ENCODE measurements at places on chromosomes 7 and 10.
A peak's percentile ranks its signal among the peaks of the same experiment; 100 is the strongest.

GRCh38 chr7:132112106-132112505, 464.2 kb downstream of the PLXNA4 start:
- DNase-seq, result no peak

- no peak for DNase-seq
Measured at GRCh38 chr7:140230516-140230860, 53.7 kb upstream of the KDM7A start.

DNA sequence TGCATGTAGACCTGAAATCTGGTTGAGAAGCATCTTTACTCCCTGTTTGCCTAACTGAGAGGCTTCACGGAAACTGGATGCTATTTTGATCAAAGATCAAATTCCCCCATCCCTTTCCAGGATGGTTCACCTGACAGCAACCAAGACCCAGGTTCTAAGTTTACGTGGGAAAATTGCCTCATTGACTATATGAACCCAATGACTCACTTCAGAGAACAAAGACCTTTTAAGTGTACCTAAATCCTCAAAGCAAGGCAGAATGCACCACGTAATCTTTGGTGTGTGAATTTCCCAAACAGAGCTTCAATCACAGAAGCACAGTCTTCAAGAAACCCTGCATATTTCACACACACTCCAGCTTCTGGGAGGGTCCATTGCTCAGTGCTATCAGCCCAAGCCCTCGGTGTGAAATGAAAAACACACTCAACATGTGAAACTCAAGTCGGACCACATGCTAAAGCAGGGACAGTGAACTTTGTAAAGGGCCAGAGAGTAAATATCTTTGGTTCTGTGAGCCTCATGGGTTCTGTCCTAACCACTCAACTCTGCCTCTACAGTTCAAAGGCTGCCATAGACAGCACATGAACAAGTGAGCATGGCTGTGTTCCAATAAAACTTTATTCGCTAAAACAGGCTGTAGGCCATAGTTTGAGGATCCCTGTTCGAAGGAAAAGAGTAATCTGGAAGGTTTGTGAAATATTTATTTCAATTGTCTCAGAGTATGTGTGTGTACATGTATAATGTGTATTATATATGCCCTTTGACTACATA, 275.6 kb upstream of the FOXK1 start:
- no peak for DNase-seq

DNA sequence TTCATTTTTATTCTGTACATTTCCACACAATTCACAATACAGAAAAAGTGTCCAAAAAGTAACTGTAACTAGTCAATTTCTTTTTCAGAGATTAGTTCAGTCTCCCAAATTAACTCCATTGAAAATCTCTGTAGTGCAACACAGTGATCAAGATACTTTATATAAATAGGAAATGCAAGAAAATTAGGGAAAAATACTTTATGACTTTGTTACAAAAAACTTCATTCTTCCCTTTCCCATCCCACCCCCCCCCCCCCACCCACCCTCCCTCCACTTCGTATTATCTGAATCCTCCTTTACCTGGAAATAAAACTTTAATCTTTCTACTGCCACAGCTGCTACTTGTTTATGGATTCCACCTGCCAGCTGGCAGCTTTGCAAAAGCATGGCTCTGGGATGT, 37.5 kb upstream of the PTN start:
- no peak for DNase-seq

DNA sequence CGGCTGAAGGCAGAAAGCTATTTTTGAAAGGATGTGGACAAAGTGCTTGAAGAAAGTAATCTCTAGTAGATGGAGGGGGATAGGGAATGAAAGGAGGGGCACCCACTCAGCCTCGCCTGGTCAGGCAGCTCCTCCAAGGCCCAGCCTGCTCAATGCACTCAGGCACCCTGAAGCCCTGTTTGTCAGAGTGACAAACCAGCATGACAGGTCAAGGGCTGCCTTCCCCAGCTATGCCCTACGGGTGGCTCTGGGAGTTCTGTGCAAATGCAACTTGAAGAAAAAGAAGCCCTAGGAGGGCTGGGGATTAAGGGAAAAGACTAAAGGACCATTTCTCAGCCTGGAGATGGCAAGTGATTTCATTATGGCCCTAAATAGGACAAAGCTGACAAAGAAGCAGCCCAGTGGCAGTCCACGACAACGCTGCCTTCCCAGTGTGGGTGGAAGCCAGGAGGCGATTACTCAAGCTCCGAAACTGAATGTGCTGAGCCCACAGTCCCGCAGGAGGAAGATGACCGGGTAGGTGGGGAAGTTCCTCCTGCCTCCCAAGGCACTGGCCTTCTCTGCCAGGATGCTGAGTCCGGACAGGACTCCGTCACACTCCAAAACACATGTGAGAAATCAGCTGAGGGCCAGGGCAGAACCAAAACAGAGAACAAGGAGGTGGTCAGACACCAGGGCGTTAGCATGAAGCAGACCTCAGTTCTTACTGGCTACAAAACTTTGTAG, 16.3 kb downstream of the LIPA start:
- DNase-seq, result no peak

DNA sequence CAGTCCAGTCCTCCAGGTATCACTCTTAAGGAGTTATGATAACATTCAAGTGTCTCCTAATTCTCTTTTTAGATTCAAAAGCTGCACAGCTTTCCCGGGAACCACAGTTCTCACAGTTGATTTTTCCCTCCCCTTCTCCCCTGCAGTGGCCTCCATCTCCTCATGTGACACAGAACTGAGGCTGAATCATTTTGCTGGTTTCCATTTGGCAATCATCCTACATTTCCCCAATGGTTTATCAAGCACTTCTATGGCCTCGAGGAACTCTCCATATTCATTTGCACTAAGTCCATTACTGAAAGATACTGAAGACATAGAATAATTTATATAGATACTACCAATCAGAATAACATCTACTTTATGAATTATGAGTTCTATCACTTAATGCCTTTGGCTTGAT, 484.9 kb downstream of the GPAM start:
- DNase-seq, result no peak

DNA sequence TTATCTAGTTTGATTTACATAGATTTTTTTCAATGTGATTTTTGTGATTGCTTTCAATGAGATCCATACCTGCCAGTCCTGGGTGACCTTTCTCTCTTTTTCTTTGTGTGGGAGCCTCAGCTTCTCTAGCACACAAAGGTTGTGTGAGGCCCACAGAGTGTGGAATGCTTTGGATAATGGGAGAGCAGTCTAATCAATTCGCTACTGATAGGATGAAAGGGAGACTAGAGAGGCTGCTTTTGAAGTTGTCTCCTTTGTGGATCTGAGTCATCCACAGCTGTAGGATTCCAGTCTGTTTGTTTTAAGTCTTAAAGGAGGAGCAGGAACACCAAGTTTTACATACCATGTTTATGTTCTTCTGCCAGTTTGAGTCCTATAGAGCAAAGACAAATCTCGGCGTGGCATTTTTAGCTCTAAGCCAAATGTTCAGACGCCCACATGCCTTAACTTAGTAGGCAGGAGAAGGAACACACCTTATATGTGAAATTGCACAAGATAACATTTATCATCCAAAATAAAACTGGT, 330.0 kb downstream of the ARL4A start:
- peak; percentile 11 for DNase-seq

DNA sequence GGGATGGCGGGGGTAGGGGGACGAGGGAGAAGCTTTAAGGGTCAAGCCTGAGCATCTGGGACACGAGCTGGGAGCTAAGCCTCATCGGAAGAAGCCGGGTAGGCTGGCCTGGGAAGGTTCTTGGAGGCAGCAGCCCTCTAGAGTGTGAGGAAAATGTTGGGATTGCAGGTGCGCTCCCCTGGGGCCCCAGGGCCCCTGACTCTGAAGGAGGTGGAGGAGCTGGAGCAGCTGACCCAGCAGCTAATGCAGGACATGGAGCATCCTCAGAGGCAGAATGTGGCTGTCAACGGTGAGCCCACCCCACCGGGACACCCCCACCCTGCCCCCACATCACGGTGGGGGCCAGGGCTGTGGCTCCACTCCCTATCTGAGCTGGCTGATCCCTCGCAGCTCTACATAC, 6.9 kb downstream of the ZYX start:
- DNase-seq, result no peak

DNA sequence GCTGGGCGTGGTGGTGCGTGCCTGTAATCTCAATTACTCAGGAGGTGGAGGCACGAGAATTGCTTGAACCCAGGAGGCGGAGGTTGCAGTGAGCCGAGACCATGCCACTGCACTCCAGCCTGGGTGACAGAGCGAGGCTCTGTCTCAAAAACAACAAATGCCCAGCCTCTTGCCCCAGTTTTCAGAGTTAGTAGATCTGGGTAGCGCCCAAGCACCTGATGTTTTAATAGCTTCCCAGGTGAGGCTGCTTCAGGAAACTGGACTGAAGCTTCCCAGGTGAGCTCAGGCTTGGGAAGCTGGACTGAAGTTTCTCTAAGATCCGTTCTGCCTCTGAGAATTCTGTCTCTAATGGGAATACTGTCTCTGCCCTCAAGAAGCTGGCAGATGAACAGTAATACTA, 12.2 kb downstream of the RPS24 start:
- no peak for DNase-seq

GRCh38 chr10:8439040-8439439, 384.6 kb downstream of the GATA3 start:
- no peak for DNase-seq

- no peak for DNase-seq
Measured at GRCh38 chr7:25970356-25970755, 181.6 kb upstream of the NFE2L3 start.

GRCh38 chr7:41002741-41003610, 699.9 kb downstream of the INHBA start:
- DNase-seq, result peak; percentile 10

DNA sequence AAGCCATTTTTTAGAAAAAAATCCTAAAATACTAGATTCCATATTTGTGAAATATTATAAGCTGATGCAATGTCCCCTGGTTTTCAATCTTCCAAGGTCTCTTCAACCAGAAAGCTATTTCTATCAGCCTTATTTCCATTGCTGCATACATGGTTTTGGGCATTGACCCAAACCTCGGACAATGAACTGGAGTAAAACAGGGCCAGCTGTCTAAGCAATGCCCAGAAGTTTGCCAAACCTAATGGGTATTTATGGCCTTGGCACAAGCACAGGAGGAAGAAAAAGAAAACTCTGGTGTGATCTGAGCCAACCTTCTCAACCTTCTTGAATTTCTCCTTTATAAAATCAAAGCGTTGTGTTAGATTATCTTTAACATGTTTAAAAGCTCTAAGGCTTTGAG, 402.3 kb downstream of the DNAJB9 start:
- DNase-seq, result no peak

GRCh38 chr7:154861589-154861988, 141.3 kb downstream of the PAXIP1 start:
- DNase-seq, result no peak

- no peak for DNase-seq
Measured at GRCh38 chr10:122297583-122297982, 26.5 kb downstream of the BTBD16 start.

DNA sequence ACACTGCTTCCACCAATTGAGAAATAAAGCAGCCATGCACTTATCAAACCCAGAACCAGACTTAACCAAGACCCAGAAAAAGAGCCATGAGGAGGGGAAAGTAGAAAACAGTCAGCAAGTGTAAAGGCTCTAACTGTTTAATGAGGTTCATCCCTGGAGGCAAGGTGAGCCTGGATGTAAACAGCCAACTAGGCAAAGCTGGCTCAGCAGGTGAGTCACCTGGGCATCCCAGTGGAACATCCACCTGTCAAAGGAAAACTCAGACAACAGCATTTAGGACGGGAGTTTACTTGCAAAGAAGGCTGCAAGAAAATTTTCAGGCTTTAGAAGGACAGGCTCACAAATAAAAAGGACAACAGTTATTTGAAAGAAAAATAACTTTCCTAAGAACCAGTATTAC, 153.0 kb downstream of the SNX13 start:
- DNase-seq, result no peak

DNA sequence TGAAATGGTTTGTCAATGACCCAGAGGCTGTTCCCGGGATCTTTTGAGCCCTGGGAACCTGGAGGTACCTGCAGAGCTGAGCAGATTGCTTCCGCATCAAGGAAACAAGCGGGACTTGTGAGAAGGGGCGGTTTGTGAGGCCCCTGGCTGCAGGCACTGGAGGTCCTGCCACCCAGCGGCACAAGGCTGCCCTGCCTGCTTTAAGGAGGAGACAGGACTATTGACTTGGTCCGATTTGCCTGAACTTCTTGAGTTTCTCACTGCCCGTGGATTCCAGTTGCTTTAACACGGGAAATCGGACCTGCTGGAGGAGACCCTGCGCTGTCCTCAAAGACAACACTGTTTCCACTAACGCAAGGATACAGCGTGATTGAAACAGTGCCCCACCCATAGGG, 130.1 kb downstream of the DNAJB6 start:
- DNase-seq, result no peak

DNA sequence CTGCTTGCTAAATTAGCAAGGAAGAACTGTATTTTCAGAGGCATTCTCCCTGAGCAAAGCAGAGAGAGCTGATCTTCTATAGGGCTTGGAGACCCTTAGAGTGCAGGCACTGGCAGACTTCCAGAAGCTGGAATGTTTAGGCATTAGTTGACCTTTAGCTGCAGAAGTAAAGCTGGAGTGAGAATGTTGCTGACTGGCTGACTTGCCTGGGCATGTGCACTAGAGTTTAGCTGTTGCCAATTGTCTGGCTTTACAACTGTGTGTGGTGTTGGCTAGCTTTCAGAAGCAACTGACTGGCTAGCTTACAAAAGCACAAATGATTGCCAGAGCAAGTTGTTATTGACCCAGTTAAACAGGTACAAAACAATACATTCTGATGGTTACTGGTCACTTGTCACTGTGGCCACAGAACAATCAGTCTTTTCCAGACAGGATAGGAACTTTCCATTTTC, 25.1 kb downstream of the FAM13C start:
- DNase-seq, result no peak

DNA sequence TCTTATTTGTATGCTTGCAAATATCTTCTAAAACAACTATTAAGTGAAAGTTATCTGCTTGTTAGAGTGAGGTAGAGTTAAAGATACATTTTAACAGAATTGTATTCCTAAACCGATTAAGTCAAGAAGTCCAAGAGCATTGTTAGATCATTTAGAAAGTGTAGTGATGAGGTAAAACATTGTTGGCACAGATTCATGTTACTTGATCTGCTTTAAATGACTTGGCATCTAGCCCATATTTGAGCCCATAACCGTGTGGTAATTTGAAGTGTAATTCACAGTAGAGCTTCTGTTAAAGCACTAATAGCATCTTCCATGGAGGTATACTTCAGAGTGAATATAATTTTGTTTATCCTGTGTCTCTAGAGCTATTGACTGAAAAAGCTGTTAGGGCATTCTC, 62.1 kb downstream of the PTEN start:
- DNase-seq, result no peak

- no peak for DNase-seq
Measured at GRCh38 chr7:104784686-104785085, 229.3 kb upstream of the KMT2E start.

DNA sequence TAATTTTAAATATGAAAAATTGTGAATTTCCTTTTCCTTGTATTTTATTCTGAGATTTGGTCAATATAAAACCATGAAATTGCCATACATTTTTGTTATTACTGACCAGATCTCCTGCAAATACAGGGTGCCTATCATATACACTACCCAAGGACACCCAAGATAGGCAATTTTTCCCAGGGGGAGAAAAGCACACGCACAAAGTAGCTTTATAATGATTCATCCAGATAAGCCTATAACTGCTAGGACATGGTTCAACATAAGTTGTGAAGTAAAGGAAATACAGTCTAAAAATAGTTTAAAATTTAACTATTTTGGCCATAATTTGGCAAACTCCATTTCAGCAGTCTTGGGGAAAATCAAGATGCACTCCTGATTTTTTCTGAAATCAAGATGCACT, 4.8 kb downstream of the RUFY2 start:
- DNase-seq, result no peak

Measured in HFFc6 (cell line).